ENCODE measurements at places on chromosomes 5 and 9.

DNA sequence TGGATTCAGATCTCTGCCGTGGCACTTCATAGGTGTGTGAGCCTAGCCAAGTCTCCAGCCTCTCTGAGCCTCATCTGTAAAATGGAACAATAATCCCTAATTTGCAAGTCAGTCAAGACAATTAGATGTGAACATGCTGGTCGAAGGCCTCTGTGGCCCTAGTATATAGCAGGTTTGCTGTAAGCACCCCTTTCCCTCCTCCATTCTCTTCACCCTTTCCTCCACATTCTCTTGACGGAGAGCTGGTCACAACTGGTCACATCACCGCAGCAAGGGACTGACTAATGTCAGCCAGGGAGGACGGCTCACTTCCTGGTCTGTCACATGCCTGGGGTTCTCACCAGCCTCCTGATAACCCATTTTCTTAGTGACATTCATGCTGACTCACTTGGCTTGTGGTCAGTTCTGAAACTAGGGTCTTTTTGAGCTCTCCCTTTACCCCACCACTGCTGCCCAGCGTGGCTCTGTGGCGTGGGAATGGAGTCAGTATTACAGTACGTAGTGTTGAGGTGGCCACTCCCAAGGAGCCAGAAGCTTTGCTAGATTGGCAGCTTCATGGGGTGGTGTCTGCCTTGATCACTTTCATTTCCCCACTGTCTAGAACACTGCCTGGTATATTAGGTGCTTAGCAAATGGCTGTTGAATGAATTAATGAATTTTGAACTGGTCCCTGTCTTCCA, 47.8 kb downstream of the ERGIC1 start:
- DNase-seq = no peak

- DNase-seq = peak; percentile 60
Measured at GRCh38 chr9:129177443-129177790, 644 bp downstream of the IER5L start.

- DNase-seq = no peak
Measured at GRCh38 chr5:111995701-111996100, 238.7 kb upstream of the NREP start.

DNA sequence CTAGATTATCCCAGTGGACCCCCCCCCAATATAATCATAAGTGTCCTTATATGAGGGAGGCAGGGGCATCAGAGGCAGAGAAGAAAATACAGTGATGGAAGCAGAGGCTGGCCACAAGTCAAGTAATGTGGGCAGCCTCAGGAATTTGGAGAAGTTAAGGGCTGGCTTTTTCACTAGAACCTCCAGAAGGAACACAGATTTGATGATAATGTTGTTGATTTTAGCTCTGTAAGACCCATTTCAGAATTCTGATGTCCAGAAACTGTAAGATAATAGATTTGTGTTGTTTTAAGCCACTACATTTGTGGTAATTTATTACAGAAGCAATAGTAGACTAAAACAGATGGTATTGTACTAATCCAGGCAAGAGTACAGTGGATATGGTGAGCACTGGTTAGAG, 36.3 kb upstream of the LRRTM2 start:
- DNase-seq = no peak

GRCh38 chr5:26791433-26791832, 247.0 kb downstream of the CDH9 start:
- no peak for DNase-seq

- DNase-seq = no peak
Measured at GRCh38 chr9:21812946-21813568, 10.6 kb downstream of the MTAP start.

GRCh38 chr5:3599226-3600105, 3.8 kb downstream of the IRX1 start:
- no peak for DNase-seq

- no peak for DNase-seq
Measured at GRCh38 chr9:8555762-8556500, 756.4 kb upstream of the DMAC1 start.
